ENCODE measurements at places on chromosomes 16 and 17.
A peak's percentile ranks its signal among the peaks of the same experiment; 100 is the strongest.

DNA sequence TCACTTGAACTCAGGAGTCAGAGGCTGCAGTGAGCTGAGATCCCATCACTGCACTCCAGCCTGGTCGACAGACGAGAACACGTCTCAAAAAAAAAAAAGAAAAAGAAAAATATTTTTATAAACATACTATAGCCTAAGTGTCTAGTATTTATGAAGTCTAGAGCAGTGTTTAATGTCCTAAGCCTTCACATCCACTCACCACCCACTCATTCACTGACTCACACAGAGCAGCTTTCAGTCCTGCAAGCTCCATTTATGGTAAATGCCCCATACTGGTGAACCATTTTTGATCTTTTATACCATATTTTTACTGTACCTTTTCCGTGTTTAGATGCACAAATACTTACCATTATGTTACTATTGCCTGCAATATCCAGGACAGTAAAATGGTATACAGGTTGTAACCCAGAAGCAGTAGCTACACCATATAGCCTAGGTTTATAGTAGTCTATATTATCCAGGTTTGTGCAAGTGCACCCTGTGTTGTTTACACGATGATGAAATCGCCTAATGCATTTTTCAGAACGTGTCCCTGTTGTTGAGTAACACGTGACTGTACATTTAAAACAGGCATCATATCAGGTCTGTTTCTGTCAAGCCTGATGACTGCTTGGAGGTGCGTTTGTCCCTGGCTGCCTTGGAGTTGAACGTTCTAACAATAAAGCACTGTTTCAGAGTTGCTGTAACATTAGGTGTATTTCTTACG, 10.1 kb downstream of the NUDT7 start:
- no peak for DNase-seq

- no peak for DNase-seq
These were observed 109.7 kb downstream of the ADCY9 start for GRCh38 chr16:4006397-4006999.

DNA sequence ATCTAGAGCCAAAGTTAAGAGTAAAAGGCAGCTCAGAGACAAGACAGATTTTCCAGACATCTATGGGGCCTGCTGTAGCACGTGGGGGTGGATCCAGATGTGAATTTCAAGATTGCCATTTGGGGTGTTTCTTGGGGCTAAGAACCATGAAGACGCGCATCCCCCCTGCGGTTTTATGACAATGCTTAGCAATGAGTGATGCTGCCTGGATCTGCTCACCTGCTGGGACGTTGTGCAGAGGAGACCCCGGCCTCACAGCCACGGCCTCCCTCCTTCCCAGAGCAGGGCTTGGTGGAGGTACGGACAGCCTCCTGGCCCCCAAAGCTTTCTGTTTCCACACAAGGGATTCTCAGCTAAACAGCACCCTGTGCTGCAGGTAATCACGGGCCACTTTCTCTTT, 151.5 kb upstream of the DYNLRB2 start:
- DNase-seq = no peak

GRCh38 chr17:78839762-78840529, 668 bp downstream of the USP36 start:
- DNase-seq = peak; percentile 38

DNA sequence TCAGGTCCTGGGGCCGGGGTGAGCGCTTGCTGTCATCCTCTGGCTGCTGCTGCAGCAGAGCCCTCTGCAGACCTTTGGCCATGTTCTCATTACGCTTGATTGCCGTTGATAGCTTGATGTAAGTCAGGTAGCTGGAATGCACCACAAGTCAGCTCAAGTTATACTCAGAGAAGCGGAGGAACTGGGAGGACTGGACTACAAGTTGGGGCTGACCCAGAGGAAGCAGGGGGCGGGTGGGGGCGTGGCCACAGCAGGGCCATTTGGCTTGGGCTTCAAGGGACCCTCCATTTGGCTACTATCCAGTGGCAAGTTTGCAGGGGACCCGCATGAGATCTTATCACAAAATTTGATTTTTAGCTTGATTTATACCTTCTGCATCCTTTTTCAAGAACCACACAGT, 19.0 kb upstream of the EVPL start:
- no peak for DNase-seq

- no peak for DNase-seq
These were observed 10.1 kb downstream of the GJD3 start for GRCh38 chr17:40354221-40355122.

DNA sequence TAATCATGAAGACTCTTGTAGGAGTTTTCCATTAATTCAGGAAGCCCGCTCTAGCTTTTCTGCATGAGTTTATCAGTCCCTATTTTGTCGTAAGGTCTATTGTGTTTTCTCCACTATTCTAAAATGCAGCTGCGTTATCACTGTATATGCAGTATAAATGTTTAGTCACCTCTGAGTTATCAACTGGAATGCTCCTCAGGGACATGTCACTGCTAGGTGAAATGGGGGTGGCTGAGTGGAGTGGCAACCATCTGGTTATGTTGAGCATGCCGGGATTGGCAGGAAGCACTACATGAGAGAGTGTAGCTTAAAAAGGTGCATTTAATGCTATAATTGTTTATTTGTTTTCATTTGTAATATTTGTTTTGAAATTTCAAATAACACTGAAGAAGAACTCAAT, 285.2 kb upstream of the ELAC2 start:
- no peak for DNase-seq

GRCh38 chr17:4544135-4544950, 10.8 kb downstream of the MYBBP1A start:
- no peak for DNase-seq

DNA sequence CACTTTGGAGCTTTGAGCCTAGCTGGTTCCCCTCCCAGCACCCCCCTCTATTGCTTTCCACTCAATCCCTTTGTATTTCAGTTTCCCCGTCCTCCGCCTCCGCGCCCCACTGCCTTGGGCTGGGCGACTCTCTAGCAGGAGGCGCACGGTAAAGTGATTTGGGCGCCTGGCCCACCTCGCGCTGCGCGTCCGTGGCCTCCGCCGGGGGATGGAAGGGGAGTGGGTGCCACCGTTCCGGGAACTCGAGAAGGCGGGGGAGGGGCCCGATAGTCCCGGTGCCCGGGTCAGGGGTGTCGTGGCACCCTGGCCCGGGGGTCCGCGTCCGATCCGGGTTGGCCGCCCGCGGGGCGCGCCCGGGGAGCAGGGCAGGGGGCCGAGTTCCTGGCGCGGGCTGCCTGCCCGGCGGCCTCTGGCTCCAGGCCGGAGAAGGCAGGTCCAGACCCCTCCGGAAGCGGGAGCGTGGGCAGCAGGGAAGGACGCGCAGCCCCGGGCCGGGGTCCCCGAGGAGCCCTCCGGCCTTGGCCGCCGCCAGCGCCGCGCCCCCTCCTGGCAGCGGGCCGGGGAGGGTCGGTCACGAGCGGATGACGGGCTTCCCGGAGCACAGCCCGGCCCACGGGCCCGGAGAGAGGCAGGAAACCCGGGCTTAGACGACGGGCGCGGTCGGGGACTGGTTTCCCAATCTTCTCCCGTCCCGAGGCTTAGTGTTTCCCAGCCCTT, 15.8 kb downstream of the MEOX1 start:
- DNase-seq = no peak

GRCh38 chr17:47776330-47777197, 43.5 kb downstream of the TBX21 start:
- DNase-seq = no peak

DNA sequence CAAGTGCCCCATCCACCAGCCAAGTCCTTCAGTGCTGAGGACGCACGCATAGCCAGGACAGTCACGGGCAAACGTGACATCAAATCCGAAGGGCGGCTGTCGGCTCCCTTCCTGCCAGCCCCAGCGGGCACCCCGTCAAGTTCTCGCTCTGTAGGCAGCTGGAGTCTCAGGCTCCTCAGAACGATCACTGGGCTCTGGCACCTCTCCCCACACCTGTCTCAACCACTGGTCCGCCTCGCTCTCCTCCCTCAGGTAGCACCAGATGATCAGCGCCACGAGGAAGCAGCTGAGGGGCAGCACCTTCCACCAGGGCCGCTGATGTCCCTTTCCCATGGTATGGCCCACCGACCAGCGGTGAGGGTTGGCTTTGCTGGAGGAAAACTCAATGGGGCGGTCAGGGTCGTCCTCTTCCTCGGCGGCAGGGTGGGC, 422 bp downstream of the UQCC4 start:
- DNase-seq = no peak

DNA sequence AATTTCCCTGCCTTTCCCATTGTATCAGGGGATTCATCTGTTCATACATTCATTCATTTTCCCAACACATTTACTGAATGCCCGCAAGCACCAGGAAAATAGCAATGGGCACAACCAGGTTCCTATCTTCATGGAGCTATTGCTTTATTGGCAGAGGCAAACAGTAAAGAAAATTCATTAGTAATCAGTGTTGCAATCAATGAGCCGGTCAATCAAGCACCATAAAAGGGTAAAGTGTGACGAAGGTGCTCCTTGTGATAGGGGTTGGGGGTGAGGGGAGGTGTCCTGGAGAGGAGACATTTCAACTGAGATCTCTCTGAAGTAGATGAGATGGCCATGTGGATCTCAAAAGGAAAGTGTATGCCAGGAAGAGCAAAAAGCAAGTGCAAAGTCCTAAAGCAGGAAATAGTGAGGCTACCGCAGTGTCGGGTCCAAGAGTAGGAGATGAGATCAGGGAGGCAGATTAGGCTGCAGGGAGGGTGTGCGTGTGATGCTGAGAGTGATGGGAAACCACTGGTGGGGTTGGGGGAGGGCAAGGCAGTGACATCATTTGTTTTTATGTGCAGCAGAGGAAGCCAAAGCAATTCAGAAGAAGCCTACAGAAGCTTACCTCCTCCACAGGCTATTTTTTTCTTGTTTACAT, 28.4 kb downstream of the CDH13 start:
- peak; percentile 62 for DNase-seq

DNA sequence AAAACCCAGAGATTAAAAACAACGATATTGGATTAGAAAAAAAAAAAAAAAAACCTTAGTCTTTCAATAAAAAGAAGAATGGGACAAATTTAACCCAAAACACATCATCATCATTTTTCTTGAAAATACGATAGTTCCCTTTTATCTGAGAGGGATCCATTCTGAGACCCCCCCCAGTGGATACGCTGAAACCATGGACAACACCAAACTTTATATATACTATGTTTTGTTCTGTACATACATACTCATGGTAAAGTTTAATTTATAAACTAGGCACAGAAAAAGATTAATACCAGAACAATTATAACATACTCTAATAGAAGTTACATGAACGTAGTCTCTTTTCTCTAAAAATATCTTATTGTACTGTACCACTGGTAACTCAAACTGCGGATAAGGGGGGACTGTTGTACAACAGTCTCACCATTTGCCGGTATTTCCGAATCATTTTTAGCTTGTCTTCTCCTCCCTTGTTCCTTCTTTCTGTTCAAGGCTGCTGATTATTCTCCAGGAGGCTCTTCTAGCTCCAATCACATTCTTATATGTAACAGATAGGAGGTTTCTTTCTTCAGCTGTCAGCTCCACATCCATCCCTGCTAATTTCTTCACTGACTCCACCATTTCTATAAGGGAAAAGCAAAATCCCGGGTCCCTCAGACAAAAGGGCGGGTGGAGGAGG, 37.0 kb downstream of the RNF135 start:
- no peak for DNase-seq

- peak; percentile 91 for DNase-seq
These were observed 13.7 kb upstream of the CNGB1 start for GRCh38 chr16:57984443-57985203.

GRCh38 chr17:44889003-44889402, 10.2 kb downstream of the EFTUD2 start:
- no peak for DNase-seq

DNA sequence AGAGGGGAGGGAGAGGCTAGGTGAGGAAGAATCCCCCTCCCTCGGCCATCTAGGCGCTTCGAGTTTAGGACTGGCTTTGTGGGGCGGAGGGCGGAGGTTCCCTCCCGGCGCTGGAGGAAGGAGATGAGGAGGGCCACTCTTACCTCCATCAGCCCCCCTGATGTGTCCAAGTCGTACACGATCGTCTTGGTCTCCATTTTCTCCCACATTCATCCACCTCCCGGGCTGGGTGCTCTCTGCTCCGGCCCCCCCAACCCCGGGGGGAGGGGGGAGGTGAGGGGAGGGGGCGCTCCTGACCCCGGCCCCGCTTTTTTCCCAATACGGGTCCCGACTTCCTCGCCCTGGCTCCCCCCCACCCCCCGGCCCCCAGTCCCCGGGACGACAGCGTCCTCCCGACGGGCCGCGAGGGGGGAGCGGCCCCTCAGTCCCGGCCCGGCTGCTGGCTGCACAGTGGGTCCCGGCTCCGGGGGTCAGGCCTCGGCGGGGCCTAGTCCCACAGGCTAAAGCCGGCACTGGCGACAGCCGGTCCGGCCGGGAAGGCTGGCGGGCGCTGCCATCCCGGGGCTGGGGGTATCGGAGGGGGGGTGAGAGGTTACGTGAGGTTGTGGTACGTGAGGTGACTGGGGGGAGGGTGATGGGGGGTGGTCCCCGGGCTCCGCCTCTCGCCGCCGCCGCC, 428 bp downstream of the PHF12 start:
- no peak for DNase-seq

DNA sequence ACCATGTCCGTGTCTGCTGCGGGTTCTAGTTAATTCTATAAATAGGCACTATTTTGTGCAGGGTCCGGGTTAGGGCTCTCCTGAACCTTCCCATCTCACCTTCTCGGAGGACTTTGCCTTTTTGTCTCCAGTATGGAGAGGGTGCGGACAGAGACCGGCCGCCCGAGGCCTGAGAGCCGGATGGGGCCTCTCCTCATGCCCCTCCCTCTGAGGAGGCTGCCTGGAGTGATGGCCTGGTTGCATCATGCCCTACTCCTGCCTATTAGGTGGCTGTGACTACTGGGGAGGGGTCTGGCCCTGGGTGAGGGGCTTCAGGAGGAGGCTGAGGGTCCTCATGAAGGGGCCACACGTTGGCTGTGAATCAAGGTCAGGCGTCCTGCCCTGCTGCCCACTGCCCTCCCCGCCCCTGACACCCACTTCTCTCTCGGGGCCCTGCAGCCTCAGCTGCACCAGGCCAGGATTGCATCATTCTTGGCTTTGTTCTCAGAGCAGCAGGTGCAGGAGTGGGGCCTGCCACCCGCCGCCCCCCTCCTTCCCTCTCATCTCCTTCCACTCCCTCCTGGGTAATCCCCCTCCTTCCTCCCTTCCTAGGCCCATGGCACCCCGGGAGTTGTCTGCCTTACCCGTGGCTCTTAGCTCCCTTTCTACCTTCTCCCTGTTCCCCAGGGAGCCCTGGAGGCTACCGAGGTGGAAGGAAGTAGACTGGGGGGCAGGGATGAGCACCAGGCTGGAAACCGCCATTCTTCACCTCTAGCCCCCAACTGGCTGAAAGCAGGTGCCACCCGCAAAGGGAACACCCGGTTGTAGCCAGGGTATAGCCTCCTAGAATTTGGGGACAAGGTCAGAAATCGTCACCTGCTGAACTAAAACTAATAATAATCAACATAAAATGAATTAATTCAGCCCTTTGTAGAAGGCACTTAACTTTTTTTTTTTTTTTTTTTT, 12.7 kb upstream of the ARHGAP23 start:
- no peak for DNase-seq

DNA sequence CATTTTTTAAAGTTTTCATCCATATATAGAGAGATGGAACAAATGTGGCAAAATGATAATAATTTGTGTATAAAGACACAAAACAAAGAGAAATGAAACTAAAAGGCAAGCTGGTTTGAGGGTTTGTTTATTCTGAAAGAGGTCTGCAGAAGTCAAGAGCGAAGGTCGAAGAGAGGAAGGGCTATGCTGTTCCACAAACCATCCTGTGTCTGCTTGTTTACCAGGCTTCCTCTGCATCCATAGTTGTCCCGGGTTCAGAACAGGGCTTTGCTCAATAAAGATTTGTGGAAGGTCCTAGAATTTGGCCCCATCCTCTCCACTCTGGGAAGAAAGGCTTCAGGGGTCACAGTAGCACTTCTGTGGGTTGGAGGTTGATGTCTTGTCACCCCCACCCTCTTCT, 2.4 kb upstream of the MARVELD3 start:
- no peak for DNase-seq
